ENCODE measurements at places on chromosomes 3 and 15. TPM values are rescaled to one million over a fixed set of nuclear protein-coding genes. Genes with fewer than 3 reads are reported as not detected.

TICRR gene
- 1.2 TPM for total RNA-seq

SEMA3B gene
- total RNA-seq = 2.4 TPM

PIGZ gene
- total RNA-seq = 2.9 TPM

TLR9 gene
- total RNA-seq = not detected

TUSC7 gene
- not detected for total RNA-seq

SNTN gene
- not detected for total RNA-seq

GUCA1C gene
- total RNA-seq = not detected

IQCH gene
- total RNA-seq = 2.9 TPM

PLIN1 gene
- under 0.01 TPM for total RNA-seq

PLA2G4D gene
- total RNA-seq = under 0.01 TPM

PTH1R gene
- total RNA-seq = 2.0 TPM

SEMA6D gene
- total RNA-seq = 49.3 TPM

TRMT10C gene
- 54.2 TPM for total RNA-seq

FGF7 gene
- total RNA-seq = 0.41 TPM

JAGN1 gene
- total RNA-seq = 15.9 TPM

ZIC1 gene
- 20.0 TPM for total RNA-seq

WDR5B gene
- total RNA-seq = 9.4 TPM

ABHD10 gene
- 85.6 TPM for total RNA-seq

PPP1R14D gene
- total RNA-seq = not detected

MKRN3 gene
- 18.3 TPM for total RNA-seq

ZNF860 gene
- 2.0 TPM for total RNA-seq

MAPK6 gene
- total RNA-seq = 106 TPM

CCDC32 gene
- total RNA-seq = 23.6 TPM

MESP2 gene
- not detected for total RNA-seq

RNF111 gene
- 33.0 TPM for total RNA-seq

CCR9 gene
- 0.41 TPM for total RNA-seq

SLC28A1 gene
- not detected for total RNA-seq

CACNA2D2 gene
- total RNA-seq = 2.4 TPM

PDE12 gene
- total RNA-seq = 17.5 TPM

THBS1 gene
- total RNA-seq = 57.1 TPM

GP5 gene
- total RNA-seq = not detected

OXTR gene
- 2.0 TPM for total RNA-seq

RETNLB gene
- total RNA-seq = not detected

MORC1 gene
- total RNA-seq = under 0.01 TPM

SERINC4 gene
- 0.41 TPM for total RNA-seq

C3orf85 gene
- total RNA-seq = not detected

ATP13A5 gene
- 0.41 TPM for total RNA-seq

ITIH4 gene
- total RNA-seq = 6.1 TPM

CCR5 gene
- under 0.01 TPM for total RNA-seq

GALNT15 gene
- 2.0 TPM for total RNA-seq

SLC38A3 gene
- 2.0 TPM for total RNA-seq

CCR3 gene
- not detected for total RNA-seq

ST3GAL6 gene
- total RNA-seq = 18.3 TPM

CCDC54 gene
- total RNA-seq = not detected

SLC22A14 gene
- under 0.01 TPM for total RNA-seq

ITIH1 gene
- not detected for total RNA-seq
